ENCODE measurements at places on chromosomes 4 and X.

DNA sequence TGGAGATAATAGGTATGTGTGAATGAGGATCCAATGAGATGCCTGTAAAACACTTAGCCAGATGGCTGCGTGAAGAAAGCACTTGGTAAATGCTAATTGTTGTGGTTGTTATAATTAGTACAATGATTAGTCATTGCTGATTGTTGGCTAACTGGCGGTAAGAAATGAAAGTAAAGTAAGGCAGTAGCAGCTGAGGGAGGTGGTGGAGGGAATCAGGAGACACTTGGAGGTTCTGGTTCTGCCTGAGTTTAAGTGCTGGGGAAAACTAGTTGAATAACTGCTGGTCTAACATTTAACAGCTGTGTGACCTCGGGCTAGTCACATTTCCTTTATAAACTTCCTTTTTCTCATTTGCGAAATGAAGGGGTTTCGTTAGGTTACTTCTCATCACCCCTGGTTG, 30.9 kb downstream of the CD38 start:
- peak; percentile 55 for DNase-seq

- no peak for DNase-seq
These were observed 982.4 kb upstream of the HS3ST1 start for GRCh38 chr4:12411072-12411471.

DNA sequence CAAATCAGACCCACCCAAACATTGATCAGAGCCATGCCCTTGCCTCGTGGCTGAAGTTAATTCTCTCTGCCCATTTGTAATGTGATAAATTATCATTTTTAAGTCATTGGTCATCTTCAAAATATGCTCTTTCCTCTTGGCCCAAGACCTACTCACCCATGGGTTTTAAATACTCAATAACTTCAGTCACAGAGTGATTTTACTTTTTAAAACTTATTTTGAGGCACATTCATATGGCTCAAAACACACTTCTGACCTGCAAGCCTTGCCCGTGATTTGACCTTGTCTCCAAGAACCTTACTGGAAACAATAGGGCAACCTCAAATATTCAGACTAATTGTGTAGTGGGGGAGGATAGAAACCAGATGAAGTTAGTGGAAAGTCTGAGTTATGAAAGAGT, 176.2 kb upstream of the LNX1 start:
- DNase-seq = no peak

- DNase-seq = no peak
These were observed at the start of gene PAGE1 for GRCh38 chrX:49695276-49696180. Gene PAGE1, minus strand, starts transcription at chrX:49695984. Its CDS starts 1,214 bp downstream, at chrX:49694770.

DNA sequence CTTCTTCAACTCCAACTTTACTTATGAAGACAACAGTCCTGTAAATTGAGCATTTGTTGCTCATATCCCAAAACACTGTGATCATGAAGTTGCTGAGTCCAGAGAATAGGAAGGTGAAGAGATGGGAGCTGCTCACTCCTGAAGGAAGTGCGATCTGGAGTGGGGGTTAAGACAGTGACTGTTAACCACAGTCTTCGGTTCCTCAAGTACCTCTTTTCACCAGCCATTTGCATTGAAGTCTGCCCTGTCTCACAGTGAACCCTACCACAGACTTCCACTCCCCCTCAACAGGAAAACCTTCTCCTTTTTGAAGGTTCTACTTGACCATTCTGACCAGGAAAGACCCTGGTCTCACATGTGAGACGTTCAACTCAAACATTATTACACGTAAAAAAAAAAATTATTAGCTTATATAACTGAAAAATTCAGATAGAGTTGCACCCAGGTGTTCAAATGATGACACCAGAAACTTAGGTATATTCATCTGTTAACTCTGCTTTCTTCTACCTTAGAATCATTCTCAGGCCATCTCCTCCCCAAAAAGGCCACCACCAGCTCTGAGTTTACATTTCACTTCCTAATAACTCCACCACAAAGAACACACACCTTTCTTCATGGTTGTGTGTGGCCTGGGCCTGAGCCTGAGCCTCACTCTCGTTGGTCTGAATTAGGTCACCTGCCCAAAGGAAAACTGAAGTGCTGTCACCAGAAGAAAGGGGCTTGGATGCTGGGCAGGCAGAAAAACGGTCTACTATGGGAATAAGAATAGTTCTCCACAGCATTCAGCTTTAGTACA, 199.2 kb downstream of the DCTD start:
- DNase-seq = no peak

DNA sequence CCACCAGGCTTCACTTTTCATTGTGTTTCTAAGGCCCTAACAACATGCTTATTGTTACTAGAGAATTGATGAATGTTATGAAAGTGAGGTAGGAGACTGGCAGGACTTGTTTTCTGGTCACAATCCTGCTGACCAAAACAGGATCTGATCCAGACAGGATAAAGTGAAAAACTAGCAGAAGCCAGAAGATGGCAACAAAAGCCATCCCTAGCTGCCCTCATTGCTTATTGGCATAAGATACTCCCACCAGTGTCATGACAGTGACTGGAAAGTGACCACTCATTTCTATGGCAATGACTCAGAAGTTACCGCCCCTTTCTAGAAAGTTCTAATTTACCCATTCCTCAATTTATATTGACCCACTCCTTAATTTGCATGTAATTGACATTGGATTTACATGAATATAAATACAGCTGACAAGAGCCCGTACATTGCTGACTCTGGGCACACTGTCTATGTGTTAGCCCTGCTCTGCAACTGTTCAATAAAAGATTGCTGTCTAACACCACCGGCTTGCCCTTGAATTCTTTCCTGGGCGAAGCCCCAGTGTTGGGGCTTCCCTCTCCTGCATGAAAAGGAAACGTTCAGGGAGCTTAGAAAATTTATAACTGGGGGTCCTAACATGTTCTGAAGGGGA, 30.0 kb upstream of the FGG start:
- no peak for DNase-seq

- DNase-seq = no peak
These were observed 578.9 kb upstream of the FAT1 start for GRCh38 chr4:187302457-187303150.

- no peak for DNase-seq
These were observed 74.9 kb downstream of the GPC3 start for GRCh38 chrX:133910539-133910938.

GRCh38 chrX:39850630-39851152, 247.1 kb downstream of the BCOR start:
- peak; percentile 71 for DNase-seq

GRCh38 chr4:152657657-152658056, 22.1 kb downstream of the TMEM154 start:
- no peak for DNase-seq

GRCh38 chr4:110188113-110188512, 10.3 kb downstream of the ELOVL6 start:
- DNase-seq = no peak

- no peak for DNase-seq
These were observed 16.6 kb downstream of the TRIML2 start for GRCh38 chr4:188092824-188093223.

DNA sequence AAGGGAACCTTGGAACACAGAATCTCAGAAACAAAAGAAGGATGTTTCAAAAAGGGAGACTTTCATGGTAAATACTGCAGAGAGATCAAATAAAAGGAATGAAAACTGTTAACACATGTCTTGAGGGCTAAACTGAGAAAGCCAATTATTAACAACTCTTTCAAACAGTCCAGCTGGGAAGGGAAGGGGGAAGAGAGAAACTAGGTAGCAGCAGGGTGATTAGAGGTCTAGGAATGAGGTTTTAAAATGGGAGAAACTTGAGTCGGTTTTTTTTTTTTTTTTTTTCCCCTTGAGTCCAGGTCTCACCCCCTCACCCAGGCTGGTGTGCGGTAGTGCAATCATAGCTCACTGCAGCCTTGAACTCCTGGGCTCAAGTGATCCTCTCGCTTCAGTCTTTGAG, 4.3 kb downstream of the BCLAF3 start:
- no peak for DNase-seq

- DNase-seq = no peak
These were observed 956 bp downstream of the SORCS2 start for GRCh38 chr4:7193030-7193958.

DNA sequence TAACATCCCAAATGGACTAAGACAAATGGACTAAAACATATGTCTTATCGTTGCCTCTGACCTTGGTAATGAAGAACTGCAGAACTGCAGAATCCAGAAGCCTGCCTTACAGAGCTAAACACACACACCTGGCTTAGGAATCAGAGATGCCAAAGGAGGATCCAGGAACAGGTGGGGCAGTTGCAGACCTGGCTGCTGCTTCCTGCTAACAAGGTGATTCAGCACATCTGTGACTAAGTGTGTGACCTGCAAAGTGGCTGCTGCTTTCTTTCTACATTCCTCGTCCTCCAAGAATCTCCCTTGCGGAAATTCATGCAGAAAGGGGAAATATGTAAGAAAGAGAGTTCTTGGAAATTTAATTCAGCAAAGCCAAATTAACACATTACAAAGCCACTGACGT, 96.8 kb upstream of the NLGN4X start:
- DNase-seq = no peak

- DNase-seq = no peak
These were observed 132.6 kb downstream of the UCHL1 start for GRCh38 chr4:41389356-41389755.

- DNase-seq = no peak
These were observed 1012.1 kb upstream of the SLIT2 start for GRCh38 chr4:19239565-19239964.

DNA sequence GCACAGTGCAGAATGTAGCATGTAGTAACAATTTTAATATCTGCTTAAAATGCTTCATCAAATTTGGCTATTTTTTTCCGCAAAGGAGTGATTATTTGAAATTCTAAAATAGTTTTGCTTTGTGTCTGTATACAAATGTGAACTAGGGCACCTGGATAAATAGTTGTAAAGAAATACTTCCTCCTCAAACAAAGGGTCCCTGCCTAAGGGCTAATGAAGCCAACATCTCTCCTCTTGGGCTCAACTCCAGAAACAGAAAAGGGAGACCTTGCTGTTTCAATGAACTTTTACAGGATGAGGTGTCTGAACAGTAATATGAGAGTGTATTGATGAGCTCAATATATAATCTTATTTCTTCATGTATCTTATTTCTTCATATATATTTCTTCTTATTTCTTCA, 30.8 kb upstream of the SCOC start:
- no peak for DNase-seq

- DNase-seq = no peak
These were observed 154.3 kb upstream of the EOLA2 start for GRCh38 chrX:150092549-150092948.

DNA sequence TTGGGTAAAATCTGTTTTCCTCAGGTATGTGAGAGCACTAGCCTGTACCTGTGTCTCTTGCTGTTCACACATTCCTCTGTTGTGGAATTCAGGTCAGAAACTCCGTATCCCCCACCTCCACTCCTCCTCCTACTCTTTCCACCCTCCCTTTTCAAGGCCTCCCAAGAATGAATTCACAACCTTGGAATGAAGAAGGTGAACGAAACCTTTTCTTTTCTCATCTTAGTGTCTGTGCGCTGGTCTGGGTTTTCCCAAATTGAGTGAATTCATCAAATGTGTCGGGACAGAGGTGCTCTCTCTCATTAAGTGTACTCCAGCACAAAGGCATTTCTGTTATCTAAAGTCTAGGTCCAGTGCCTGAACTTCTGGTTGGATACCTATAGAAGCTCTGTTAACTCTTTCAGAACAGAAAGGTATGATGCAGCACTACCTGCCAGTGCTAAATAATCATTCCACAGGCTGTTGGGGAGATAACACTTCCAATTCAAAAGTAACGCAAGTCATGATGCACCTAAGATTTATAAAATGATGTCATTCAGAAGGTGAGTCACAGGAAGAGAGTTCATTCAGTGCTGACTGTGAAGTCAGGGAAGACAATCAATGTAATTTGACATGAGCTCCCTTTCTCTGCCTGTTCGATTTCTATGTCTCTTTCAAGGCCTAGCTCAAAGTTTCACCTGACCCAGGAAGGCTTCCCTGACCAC, 41.9 kb downstream of the COL4A6 start:
- no peak for DNase-seq

GRCh38 chr4:165133150-165133549, 20.5 kb upstream of the TMEM192 start:
- DNase-seq = no peak

DNA sequence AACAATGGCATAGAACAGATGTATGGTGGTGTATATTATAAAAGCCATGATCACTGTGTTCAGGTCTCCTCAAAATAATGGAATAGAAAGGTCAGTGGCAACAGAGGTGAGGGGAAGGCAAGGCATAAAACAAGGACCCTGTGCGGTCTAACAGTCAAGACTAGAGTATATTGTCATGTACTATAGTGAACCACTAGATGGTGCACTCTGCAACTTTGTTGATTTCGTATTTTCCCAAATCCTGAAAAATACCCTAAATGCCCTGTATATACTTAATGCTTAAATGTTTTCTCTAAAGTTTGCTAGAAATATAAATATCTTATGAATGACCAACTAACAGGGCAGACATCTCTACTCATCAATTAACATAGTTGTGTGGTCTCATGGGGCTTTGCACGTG, 453.0 kb downstream of the PCDH11X start:
- DNase-seq = no peak

DNA sequence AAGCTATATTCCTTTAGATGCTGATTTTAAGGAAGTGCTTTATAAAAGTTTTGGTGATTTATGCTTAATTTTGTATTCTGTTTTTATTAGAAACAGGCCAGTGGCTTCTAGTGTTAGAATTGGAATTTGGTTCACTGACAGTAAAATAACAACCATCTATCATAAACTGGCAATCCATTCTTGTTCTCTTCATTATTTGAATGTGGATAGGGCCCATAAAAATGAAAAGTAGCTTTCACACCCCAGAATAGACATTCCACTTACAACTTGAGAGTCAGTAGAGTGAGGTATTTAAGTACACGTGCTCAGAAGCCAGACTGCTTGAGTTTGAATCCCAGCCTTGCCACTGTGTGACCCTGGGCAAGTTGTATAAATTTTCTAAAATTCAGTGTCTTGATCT, 232.4 kb upstream of the CTSO start:
- no peak for DNase-seq

GRCh38 chrX:15216280-15216679, 53.6 kb downstream of the ASB9 start:
- DNase-seq = no peak

DNA sequence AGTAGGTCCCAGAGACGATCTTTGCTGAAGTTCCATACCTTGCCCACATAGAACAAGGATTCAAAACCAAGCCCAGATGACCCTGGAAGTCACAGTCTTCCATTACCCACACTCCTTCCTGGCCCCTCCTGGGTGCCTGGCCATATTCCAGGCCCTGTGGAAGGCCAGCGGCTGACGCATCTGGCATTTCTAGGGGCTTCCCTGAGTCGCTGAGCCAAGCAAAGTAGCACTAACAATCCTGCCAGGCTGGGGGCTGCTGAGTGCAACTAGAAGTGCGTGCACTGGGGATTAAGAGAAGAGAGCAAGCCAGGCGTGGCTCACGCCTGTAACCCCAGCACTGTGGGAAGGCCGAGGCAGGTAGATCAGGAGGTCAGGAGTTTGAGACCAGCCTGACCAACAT, 175.2 kb upstream of the CPEB2 start:
- DNase-seq = no peak

DNA sequence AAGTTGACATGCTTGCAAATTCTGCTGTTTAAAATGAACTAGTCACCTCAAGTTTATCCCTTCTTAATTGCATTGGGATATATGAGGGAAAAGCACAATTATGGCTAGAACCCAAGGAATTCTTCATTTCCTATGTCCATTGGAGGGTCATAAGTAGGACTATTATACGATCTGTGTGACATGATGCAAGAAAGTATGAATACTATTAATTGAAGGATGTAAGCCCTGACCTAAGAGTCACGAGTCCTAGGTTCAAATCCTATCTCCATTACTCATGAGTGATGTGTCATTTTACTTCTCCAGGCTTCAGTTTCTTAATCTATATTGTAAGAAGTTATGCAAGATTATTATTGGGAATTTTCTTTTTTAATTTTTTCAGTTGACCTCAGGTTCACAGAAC, 542.9 kb upstream of the GRIA3 start:
- no peak for DNase-seq

GRCh38 chrX:49106930-49107329, 16.6 kb downstream of the GPKOW start:
- DNase-seq = no peak

All from RPMI8226 (cell line).